ENCODE measurements at places on chromosomes 11 and 22. TPM values are rescaled to one million over a fixed set of nuclear protein-coding genes. Genes with fewer than 3 reads are reported as not detected.
A peak's percentile ranks its signal among the peaks of the same experiment; 100 is the strongest.

DNA sequence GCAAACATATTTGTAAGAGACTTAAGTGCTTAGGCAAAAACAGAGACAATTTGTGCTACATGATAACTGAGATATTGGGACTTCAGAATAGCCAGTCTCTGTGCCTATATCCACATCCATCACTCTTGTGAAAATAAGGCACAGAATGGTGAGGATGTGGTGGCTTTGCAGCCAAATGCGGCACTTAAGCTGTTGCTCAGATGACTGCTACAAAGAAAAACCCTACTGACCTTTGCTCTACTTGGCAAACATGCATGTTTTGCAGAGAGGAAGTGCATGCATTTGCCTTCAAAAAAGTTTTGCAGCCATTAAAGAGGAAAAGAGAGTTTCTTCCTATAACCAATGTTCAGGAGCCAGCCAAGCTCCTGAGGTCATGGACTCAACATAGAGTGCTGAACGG is 675.0 kb upstream of the KIRREL3 start:
- DNase-seq = no peak

DNA sequence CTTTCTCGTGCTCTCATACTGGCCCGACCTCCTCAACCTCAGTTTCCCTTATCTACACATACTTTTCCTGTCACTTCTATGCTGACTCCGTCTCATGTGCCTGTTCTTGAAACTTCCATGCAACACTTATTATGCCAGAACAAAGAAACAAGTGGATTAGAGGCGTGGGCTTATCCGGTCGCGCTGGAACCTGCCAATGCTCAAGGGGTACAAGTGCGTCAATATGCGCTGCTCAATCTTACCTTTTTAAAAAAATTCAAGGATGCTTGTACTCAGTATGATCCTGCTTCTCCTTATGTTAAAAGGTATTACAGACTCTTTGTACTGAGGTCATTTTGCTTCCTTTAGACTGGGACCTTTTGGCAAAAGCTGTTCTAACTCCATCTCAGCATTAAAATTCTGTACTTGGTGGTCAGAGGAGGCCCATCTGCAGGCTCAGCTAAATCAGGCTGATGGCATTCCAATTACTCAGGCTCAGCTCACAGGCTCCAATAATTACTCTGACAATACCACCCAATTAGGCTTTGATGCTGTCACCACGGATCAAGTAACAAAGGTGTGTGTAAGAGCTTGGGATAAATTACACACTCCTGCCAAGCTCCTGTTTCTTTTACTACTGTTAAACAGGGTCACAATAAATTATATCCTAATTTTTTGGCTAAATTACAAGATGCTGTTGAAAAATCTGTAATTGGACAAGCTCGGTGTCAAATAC is 26.3 kb upstream of the ALDH3B2 start:
- no peak for DNase-seq

- no peak for DNase-seq
These were observed 84.0 kb upstream of the CTSC start for GRCh38 chr11:88421530-88421929.

DNA sequence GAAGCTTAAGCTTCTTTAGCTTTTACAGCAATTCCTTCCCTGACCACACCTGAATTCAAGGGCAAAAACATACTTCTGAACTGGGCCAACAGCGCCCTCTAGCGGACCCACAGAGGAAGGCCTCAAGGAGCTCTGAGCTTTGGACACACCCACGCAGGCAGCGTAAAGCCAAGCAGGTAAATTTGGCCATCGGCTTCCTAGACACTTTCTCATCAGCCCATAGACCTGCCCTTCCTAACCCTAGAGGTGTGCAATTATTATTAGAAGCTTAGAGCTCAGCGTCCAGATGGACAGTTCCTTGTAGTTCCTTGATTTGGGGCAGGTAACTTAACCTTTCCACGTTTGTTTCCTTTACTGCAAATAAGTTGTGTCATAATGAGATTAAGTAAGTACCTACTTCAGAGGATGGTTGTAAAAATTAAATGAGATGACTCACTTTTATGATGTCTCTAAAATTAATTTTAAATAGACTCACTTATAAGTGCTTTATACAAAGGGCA is 25.7 kb upstream of the HMGXB4 start:
- DNase-seq = peak; percentile 42

DNA sequence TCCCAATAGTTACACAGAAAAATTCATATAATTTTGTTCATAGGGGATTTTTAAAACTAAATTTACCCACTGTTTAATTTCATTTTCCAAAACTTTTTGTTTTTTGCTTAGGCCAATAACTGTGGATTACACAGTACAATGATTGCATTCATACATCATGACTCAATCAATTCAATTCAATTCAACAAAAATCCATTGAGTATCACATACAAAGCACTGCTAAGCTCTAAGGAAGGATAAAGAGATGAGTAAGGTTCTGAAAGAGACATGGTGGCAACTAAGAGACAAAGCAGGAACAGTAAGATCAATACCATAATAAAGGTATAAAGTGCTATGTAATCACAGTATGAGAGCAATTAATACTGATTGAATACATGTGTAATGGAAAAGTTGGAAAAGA is 9.4 kb upstream of the LAYN start:
- DNase-seq = no peak

DNA sequence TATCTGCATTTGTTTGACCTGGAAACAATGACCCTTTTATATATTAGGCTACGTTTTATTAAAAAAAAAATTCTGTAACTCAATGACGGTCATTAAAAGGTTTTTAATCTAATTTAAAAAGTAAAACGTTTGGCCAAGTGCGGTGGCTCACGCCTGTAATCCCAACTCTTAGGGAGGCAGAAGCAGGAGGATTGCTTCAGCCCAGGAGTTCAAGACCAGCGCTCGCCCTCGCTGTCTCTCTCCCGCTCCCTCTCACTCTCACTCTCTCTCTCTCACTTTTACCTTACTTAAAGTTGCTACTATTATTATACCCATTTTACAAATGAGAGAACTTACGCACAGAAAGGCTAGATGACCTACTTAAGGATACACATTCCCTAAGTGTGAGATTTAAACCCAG is 814 bp upstream of the NARS2 start:
- DNase-seq = no peak

- no peak for DNase-seq
These were observed 78.0 kb downstream of the PISD start for GRCh38 chr22:31583861-31584485.

DNA sequence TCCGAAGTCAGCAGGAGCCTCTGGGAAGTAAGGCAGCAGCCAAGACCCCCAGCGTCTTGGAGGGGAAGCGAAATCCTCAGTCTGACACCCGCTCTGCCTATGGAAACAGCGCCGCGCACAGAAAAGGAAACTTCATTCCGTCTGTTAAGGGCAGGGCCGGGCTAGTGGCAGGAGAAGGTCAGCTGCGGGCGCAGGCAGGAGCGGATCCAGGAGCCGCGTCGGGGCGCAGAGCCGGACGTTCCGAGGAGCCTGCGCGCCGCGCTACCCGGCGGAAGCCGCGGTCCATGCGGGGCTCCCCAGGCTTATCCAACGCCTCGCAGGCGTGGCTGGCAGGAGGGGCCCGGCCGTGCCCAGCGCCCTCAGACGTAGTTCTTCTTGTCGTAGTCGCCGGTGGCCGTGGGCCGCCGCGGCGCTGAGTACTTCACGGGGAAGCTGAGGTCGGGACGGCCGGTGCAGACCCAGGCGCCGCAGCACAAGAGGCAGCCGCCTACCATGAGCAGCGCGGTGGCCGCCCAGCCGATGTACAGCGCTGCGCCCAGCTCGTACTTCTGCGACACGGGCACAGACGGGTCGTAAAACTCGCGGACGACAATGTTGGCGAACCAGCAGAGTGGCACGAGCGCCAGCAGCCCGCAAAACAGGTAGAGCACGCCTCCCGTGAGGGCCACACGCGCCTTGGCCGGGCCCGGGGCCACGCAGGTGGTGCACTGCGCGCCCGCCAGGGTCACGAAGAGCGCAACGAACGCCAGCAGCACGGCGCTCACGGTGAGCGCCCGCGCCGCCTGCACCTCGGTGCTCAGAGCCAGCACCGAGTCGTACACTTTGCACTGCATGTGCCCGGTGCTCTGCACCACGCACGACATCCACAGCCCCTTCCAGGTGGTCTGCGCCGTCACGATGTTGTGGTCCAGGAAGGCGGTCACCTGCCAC is 705 bp downstream of the CLDN5 start:
- DNase-seq = no peak

DNA sequence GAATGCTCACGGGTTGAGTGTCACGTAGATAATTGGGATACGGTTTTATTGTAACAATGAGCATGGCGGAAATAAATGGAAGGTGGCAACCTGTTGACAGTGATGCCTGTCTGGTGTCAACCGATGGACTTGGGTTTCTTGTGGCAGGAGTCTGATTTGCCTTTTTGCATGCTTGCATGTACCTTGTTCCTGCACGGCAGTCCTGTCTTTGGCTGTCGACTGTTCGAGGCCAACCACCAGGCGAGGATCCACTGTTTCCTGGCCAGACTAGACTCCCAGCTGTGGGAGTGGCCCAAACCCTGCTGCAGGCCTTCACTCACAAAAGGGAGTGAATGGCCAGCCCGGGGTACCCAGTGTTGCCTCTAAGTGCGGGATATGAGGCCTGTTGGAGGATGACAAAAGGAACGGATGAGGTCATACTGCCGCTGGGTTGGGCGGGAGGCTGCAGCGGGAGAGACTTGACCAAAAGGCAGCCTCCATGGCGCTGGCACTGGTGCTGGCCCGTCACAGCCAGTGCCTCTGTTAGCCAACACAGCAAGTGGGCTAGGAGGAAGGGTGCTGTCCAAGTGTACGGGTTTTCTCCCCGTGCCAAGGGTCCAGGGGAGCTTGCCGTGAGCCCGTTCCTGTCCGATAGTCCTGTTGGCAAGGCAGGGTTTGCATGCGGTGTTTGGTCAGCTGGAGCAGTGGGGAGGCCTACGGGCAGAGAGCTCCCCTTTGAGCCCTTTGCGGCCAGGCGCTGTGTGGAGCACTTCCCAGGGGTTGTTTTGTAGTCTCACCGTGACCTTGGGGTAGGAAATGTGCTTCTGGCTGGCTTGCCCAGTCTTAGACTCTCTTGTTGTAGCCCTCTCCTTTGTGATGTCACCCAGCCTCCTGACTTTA is 974 bp downstream of the DGCR8 start:
- peak; percentile 49 for DNase-seq

- peak; percentile 86 for DNase-seq
These were observed at the start of gene LRRC32 for GRCh38 chr11:76670485-76671236. LRRC32 (minus strand) TSS chr11:76670747; CDS start chr11:76665954, 4,793 bp downstream.

GRCh38 chr11:16911186-16911585 is 103.0 kb downstream of the PLEKHA7 start:
- DNase-seq = no peak

DNA sequence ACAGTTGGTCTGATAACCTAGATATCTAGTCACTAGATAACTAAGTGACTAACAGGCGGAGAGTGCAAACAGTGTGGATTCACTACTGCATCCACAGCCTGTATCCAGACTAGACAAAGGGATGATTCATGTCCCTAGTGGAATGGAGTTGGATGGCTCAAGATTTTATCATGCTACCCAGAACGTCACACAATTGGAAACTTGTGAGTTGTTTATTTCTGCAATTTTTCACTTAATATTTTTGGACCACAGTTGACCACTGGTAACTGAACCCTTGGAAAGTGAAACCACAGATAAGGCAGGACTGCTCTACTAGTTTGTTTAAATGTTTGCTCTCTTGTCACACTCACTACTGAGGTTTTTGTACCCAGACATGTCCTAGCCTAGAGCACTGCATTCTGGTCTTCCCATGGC is 76.0 kb downstream of the UBASH3B start:
- DNase-seq = no peak

DNA sequence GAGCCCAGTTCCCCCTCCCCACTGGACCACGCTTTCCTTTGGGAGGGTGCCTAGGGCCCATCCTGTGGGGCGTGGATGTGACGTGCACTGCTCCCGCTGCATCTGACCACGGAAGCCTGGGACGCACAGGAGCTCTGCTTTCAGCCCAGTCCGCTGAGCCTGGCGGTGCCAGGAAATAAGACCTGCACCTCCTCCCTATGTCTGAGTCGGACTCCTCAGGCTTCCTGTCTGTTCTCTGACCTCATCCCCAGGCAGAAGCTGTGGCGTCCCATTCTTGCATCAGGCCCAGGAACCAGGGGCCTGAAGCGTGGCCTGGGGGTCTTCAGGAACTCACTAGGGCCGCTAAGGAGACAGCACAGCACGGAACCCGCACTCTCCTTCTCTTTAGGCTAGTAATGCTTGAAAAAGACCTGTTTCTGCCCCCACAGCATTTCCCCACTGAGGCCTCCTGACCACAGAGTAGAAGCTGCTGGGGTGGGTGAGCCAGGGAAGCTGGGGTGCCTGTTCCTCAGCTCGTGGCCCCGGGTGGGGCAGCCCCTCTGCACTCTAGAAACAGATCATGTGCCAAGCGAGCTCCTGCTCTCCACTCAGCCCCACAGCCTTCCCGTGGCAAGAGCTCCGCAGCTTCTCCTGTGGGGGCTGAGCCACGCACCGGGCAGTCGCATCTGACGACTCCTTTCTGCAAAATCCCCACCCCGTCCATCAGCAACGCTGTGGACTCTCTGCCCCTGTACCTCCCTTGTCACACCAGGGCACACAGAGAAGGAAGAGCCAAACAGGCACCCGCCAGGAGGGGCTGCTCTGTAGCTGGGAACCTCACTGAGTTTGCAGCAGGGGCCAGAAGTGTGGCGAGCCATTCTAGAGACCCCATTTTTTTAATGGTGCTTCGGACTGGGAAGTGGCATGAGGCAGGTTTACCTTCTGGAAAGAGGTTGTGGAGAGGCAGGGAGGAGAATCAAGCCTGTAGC is 22.6 kb downstream of the MOV10L1 start:
- DNase-seq = peak; percentile 66

- DNase-seq = no peak
These were observed 24.7 kb downstream of the PARVA start for GRCh38 chr11:12402025-12402424.

- DNase-seq = no peak
These were observed 157.3 kb downstream of the AASDHPPT start for GRCh38 chr11:106234794-106235193.

GRCh38 chr11:113188371-113188834 is 126.0 kb upstream of the TTC12 start:
- DNase-seq = no peak

DNA sequence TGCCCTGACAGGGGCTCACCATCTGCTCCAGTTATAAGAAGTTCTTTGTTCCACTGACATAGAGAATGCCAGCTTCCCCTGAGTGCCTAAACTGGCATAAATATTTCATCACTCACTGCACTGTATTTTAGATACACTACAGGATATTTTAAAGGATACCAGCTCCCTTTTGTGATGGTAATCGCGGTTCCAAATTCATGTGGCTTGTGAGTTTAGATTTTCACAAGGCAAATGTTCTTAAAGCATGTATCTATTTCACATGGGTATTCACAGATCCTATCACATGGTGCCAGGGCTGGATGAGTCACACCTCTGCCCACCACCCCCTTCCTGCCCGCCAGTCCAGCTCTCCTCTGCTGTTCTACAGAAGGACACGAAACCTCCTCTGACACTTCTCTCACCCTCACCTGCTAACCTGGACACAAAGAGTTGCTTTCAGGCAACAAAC is 105.5 kb downstream of the KCNC1 start:
- no peak for DNase-seq

NECTIN1 gene
- 8.8 TPM for total RNA-seq

TPP1 gene
- total RNA-seq = 87.7 TPM

WNT7B gene
- not detected for total RNA-seq

SEZ6L gene
- 0.13 TPM for total RNA-seq

OR2D2 gene
- not detected for total RNA-seq

LRRC55 gene
- not detected for total RNA-seq

DMC1 gene
- total RNA-seq = 1.4 TPM
